Small intestine (tissue), 16 donors: ENCODE measurements at places on chromosomes 1 and 21. TPM values are rescaled to one million over a fixed set of nuclear protein-coding genes. Genes with fewer than 3 reads are reported as not detected.

Gene CYP4Z1
- polyA plus RNA-seq: not detected

Gene S100A8
- 10.2 TPM for polyA plus RNA-seq

Gene PLEKHA6
- polyA plus RNA-seq: 58.0 TPM

Gene KLHDC8A
- polyA plus RNA-seq: 0.22 TPM

Gene UMODL1
- not detected for polyA plus RNA-seq

Gene CDK18
- polyA plus RNA-seq: 38.5 TPM

Gene ARHGAP30
- polyA plus RNA-seq: 5.0 TPM

Gene CDC7
- polyA plus RNA-seq: 9.4 TPM

Gene LCE2B
- not detected for polyA plus RNA-seq

Gene UBE2U
- polyA plus RNA-seq: not detected

Gene PPOX
- polyA plus RNA-seq: 12.6 TPM

Gene TIE1
- 11.7 TPM for polyA plus RNA-seq

Gene LEFTY1
- polyA plus RNA-seq: not detected

Gene TCHH
- polyA plus RNA-seq: not detected

Gene IL6R
- 8.8 TPM for polyA plus RNA-seq

Gene IVL
- 0.03 TPM for polyA plus RNA-seq

Gene CFHR3
- not detected for polyA plus RNA-seq

Gene TEDDM1
- not detected for polyA plus RNA-seq

Gene KCNH1
- 0.13 TPM for polyA plus RNA-seq

Gene ANXA9
- polyA plus RNA-seq: 0.43 TPM

Gene AADACL3
- not detected for polyA plus RNA-seq

Gene AMY2B
- polyA plus RNA-seq: 5.7 TPM

Gene TSTD1
- 185 TPM for polyA plus RNA-seq

Gene CBS
- polyA plus RNA-seq: 10.2 TPM

Gene CLCA4
- polyA plus RNA-seq: 0.47 TPM
